ENCODE measurements at places on chromosomes 12 and 14. TPM values are rescaled to one million over a fixed set of nuclear protein-coding genes. Genes with fewer than 3 reads are reported as not detected.

- DNase-seq, result no peak
Observed at GRCh38 chr12:78090266-78090665, 259.6 kb downstream of the NAV3 start.

- DNase-seq, result no peak
Observed at GRCh38 chr12:52141306-52141705, 50.5 kb downstream of the KRT80 start.

- peak; percentile 71 for DNase-seq
Observed at GRCh38 chr12:13171921-13172859, 24.3 kb upstream of the EMP1 start.

The POU6F1 gene
- total RNA-seq, result 3.5 TPM

- DNase-seq, result no peak
Observed at GRCh38 chr12:104662908-104663307, 206.2 kb downstream of the CHST11 start.

The PTHLH gene
- total RNA-seq, result 1.6 TPM

DNA sequence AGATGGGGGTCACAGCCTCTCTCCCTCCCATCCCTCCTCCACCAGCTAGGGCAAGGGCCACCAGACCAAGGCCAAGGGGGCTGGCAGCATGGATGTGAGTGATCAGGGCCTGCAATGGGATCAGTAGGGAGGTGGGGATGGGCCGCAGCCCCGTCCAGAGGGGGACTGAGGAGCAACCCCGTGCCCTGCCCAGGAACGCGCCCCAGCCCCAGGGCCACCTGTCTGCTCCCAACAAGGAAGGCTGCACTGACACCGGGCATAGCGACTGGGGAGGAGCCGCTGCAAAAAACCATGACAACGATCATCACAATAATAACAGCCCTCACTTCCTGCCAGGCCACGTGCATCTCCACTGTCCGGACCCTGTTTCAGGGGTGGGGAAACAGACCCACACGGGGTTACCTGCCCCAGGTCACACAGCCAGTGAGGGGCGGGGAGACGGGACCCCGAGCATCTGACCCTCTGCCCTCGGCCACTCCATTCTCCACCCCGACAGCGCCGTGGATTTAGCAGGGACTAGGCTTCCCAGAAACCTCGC is 24.3 kb downstream of the NCOR2 start:
- DNase-seq, result no peak

- DNase-seq, result no peak
Observed at GRCh38 chr12:80299976-80300375, 144.1 kb upstream of the PTPRQ start.

DNA sequence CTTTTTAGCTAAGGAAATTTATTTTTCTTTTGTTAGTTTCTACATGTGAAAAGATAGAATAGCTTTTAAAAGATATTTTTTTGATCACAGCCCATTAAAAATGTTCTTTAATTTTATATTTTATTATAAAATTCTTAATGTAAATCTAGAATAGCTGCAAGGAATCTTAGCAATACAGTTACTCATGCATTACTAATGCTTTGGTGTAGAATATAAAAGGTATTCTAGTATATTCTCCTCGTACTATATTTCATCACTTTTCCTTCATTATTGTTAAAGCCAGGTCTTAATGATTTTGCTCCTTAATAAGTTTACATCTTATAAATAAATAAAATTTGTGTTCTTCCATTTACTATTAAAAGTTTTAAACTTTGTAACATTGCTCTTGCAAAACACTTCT is 82.6 kb downstream of the MNAT1 start:
- DNase-seq, result no peak

DNA sequence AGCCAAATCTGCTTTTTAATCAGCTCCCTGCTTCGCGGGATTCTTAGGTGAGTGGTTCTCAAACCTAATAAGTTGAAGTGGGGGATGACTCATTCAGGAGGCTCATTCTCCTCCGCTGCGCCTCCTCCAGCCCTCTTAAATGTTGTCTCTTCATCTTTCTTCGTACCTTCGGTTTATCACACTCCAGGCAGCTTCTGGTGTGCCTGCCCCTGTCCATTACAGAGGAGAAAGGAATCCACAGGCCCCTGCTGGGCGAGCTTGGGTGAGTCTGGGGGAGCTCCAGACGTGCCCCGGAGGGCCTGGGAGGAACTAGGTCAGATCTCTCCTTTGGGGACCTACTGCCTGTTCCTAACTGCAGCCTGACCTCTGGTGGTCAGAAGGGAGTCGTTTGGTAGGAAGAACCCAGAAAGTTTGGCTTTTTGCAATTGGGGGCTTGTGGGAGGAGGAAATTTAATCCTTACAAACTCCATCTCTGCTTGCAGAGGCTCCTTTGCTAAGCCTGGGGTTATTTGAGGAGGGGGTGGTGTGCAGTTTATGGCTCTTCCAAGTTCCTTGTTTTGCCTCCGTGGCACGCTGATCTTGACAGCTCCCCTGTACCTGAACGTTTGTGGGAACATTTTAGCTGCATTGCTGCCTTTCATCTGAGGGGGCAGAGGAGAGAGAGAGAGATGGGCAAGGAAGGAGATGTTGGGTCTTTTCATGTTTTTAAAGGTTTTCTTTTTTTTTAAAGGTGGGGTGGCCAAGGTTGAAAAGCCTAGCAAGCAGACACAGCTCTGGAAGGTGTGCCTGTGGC is 84.1 kb upstream of the GNG2 start:
- peak; percentile 79 for DNase-seq

Measured in fibroblast of the aortic adventitia (primary cell).